ENCODE measurements at places on chromosomes 3 and 15.

DNA sequence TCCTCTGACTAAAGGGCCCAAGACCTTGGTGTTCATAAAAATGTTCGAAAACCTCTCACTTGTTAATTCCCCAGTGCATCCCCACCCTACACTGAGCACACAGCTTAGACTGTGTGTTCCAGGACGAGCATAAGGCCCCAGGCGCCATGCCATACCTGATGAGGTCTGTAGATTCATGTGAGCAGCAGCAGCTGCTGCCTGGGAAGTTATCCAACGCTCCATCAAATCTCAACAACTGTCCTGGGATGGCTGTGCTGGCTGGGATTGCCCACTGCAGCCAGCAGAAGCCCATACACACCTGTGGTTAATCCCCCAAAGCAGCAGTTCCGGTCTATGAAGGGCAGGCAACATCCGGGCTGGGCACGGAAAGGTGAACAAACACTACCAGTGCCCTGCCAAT lies 391.2 kb downstream of the IL20RB start:
- DNase-seq = no peak

- DNase-seq = no peak
These were observed 50.9 kb downstream of the TLE3 start for GRCh38 chr15:70046679-70047369.

DNA sequence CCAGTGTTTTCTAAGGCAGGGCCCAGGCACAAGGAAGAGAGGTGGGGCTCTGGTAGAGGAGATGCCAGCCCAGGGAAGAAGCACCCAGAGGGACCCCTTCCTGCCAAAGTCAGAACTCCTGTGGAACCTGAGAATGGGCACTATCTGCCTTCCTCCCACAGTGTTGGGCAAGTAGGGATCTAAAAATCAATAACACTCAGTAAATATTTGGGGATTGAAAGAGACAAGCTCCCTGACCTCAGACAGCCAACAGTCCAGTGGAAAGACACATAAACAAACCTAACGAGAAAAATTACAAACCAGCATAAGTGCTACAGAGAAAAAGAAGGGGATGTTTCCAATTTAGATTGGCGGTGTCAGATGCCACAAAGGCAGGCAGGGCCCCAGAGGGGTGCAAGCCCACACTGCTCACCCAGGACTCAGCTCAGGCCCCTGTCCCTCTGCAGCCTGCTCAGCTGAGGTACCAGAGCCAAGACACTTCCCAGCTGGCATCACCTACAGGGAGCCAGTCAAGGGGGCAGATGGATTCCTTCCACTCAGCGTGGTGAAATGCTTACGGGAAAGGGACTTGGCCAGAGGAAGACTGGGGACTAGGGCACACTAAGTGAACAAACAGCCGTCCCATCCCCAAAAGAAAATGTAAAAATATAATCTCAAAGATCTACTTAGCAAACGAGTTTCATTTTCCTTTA lies 15.9 kb downstream of the ADCY5 start:
- no peak for DNase-seq

- DNase-seq = no peak
These were observed 361.6 kb downstream of the LSAMP start for GRCh38 chr3:116083683-116084082.
